T-helper 22 cell (primary cell): ENCODE measurements at places on chromosomes 16 and 17.

DNA sequence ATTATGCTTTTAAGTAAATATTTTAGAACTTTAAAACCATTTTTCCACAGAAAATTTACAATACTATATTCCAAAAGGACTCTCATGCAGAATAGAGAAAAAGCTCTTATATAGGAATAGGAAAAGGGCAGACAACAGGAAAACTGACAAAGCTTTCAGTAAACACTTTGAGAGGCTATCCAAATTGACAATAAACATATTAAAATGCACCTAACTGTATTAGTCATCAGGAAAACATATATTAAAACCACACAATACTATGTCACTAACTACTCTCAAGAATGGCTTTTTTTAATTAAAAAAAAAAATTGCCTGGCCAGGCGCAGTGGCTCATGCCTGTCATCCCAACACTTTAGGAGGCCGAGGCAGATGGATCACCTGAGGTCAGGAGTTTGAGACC is 77.3 kb downstream of the CEP112 start:
- DNase-seq, result no peak

DNA sequence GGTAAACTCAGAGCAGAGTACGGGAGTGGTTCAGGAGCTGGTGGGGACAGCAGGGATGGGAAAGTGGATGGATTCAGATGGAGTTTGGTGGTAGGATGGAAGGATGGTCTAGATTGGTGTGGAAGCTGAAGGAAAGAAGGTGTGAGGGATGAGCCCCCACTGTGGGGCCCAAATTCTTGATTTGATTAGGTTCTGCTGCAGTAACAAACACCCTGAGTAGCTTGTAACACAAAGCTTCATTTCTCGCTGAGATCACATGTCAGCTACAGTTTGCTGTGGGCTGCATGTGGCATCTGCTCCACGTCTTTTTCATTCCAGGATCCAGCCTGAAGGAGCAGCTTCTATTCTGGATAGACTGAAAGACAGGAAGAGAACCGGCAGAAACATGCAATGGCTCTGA is 143.8 kb downstream of the IRX3 start:
- no peak for DNase-seq

GRCh38 chr16:78405833-78406232 is 306.4 kb downstream of the WWOX start:
- no peak for DNase-seq

- DNase-seq, result no peak
Measured at GRCh38 chr16:2005646-2006045, 4.0 kb downstream of the ZNF598 start.
